ENCODE measurements at places on chromosomes 6 and 20.
A peak's percentile ranks its signal among the peaks of the same experiment; 100 is the strongest.

- DNase-seq = no peak
Observed at GRCh38 chr20:50230871-50231560, 40.4 kb downstream of the CEBPB start.

GRCh38 chr6:6943421-6943820 lies 164.3 kb upstream of the RREB1 start:
- DNase-seq = no peak

DNA sequence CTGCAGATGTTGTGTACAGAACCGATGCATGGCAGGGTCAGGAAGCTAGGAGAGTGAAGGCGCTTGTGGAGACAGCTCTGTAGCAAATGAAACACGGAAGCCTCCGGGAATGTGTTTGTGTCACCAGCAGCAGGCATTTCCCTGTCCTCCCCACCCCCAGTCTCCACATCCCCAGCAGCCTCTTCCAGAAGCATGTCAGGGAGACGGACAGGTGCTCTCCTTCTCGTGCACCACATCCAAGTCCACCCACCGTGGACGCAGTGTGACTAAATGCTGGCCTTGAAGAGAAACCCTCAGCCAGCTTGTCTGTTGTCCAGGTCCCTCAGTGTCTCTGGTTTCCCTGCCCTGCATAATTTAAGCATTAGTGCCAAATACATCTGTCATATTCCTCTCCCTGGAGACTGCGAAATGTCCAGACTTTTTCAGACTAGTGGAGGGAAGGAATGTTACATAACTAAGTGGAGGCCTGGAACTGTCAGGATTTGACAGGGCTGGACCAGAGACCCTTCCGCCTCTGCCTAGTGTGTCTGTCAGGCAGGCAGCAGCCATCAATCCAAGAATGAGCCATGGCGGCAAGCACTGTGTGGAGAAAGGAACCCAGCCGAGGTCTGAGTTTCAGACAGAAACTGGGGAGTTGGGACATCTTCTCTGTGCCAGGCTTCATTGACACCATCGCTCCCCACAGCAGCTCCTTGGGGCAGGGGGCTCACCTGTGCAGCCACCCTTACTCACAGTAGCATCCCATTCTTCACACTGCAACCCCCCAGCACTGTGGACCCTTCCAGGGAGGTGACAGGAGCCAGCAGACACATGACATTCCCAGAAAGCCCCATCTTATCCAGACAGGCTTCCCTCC lies 26.6 kb upstream of the PI16 start:
- peak; percentile 52 for DNase-seq

- no peak for DNase-seq
Observed at GRCh38 chr20:10402938-10403608, 30.9 kb downstream of the MKKS start.
